A549 (cell line): ENCODE measurements at places on chromosomes 2 and 18. TPM values are rescaled to one million over a fixed set of nuclear protein-coding genes. Genes with fewer than 3 reads are reported as not detected.

Gene ME2
- 46.0 to 47.3 TPM (median 46.8 TPM) in 3 replicates for polyA plus RNA-seq

Gene IL36B
- polyA plus RNA-seq = not detected in 3 replicates

Gene LHCGR
- not detected in 3 replicates for polyA plus RNA-seq

Gene CHRND
- polyA plus RNA-seq = not detected in 3 replicates

Gene BMP10
- not detected in 3 replicates for polyA plus RNA-seq

Gene STARD6
- polyA plus RNA-seq = not detected in 3 replicates

Gene LRP1B
- not detected in 3 replicates for polyA plus RNA-seq

Gene METTL8
- 21.1 to 24.0 TPM (median 21.8 TPM) in 3 replicates for polyA plus RNA-seq

Gene TFPI
- 12.3 to 18.7 TPM (median 14.3 TPM) in 3 replicates for polyA plus RNA-seq

Gene SAG
- polyA plus RNA-seq = not detected in 3 replicates

Gene DTNA
- 0.12 TPM in 1 of 3 replicates, not detected in the others for polyA plus RNA-seq

Gene L3MBTL4
- polyA plus RNA-seq = 0.03 TPM in 1 of 3 replicates, not detected in the others

Gene COL5A2
- polyA plus RNA-seq = 114 to 156 TPM (median 152 TPM) in 3 replicates

Gene SYT4
- polyA plus RNA-seq = not detected in 3 replicates

Gene FNDC4
- 1.6 to 2.3 TPM (median 1.8 TPM) in 3 replicates for polyA plus RNA-seq

Gene PPM1G
- polyA plus RNA-seq = 222 to 230 TPM (median 230 TPM) in 3 replicates

Gene SLC4A5
- 0.38 to 0.63 TPM (median 0.50 TPM) in 3 replicates for polyA plus RNA-seq

Gene CELF4
- not detected in 3 replicates for polyA plus RNA-seq

Gene FAM237A
- polyA plus RNA-seq = not detected in 3 replicates

Gene CHST9
- polyA plus RNA-seq = not detected in 3 replicates

Gene MAL
- not detected in 3 replicates for polyA plus RNA-seq

Gene VPS4B
- polyA plus RNA-seq = 20.6 to 21.8 TPM (median 21.8 TPM) in 3 replicates

Gene ABCG5
- not detected in 3 replicates for polyA plus RNA-seq

Gene AGXT
- polyA plus RNA-seq = not detected in 3 replicates

Gene DSC2
- polyA plus RNA-seq = 0.63 to 0.87 TPM (median 0.73 TPM) in 3 replicates

Gene PDE1A
- polyA plus RNA-seq = 0.18 to 0.28 TPM (median 0.26 TPM) in 3 replicates

Gene SPAG16
- 19.1 to 22.3 TPM (median 21.6 TPM) in 3 replicates for polyA plus RNA-seq

Gene CCT4
- 355 to 405 TPM (median 361 TPM) in 3 replicates for polyA plus RNA-seq

Gene NIF3L1
- polyA plus RNA-seq = 47.0 to 49.5 TPM (median 47.3 TPM) in 3 replicates

Gene KCNS3
- polyA plus RNA-seq = 0.70 to 0.98 TPM (median 0.72 TPM) in 3 replicates

Gene RTKN
- polyA plus RNA-seq = 15.6 to 21.2 TPM (median 20.1 TPM) in 3 replicates

Gene TMEM37
- polyA plus RNA-seq = 3.3 to 5.1 TPM (median 4.7 TPM) in 3 replicates

Gene SIX2
- 0.14 to 0.16 TPM (median 0.15 TPM) in 3 replicates for polyA plus RNA-seq
